ENCODE measurements at places on chromosomes 13 and 19.
A peak's percentile ranks its signal among the peaks of the same experiment; 100 is the strongest.

DNA sequence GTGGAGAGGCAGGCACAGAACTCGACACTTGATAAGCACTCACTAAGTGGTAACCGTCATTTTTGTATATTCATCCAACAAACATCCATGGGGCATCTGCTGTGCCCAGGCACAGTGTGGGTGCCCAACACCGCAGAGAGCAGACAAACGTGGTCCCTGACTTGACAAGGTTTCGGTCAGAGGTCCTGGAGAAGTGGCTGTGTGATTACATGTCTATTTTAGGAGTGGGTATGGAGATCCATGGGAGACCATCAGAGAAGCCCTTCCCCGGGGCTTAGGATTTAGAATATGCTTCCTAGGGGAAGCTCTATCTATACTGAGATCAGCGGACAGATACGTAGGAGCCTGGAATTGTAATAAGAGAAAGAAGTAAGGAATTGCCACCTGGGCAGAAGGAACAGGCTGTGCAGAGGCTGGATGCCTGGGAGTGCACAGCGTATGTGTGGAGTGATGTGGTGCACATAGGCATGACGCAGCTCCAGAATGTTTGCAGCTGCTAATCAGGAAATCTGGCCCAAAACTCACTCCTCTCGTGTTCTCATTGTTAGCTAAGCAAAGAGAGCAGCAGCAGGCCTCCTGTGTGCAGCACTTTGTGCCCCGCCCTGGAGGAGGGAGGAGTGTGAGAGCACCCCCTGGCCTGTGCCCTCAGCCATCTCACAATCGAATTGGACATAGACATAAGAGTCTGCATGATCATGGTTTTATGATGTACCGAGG, 23.0 kb upstream of the IRS2 start:
- no peak for DNase-seq

DNA sequence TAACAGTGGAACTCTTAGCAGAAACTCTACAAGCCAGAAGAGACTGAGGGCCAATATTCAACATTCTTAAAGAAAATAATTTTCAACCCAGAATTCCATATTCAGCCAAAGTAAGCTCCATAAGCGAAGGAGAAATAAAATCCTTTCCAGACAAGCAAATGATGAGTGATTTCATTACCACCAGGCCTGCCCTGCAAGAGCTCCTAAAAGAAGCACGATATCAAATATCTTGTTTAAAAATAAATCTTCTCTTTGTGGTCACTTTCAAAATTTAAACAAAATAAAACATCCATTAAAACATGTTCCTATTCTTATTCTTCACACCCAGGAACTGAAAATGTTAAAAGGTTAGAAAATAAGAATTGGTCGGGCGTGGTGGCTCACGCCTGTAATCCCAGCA, 13.7 kb downstream of the MICU2 start:
- no peak for DNase-seq

DNA sequence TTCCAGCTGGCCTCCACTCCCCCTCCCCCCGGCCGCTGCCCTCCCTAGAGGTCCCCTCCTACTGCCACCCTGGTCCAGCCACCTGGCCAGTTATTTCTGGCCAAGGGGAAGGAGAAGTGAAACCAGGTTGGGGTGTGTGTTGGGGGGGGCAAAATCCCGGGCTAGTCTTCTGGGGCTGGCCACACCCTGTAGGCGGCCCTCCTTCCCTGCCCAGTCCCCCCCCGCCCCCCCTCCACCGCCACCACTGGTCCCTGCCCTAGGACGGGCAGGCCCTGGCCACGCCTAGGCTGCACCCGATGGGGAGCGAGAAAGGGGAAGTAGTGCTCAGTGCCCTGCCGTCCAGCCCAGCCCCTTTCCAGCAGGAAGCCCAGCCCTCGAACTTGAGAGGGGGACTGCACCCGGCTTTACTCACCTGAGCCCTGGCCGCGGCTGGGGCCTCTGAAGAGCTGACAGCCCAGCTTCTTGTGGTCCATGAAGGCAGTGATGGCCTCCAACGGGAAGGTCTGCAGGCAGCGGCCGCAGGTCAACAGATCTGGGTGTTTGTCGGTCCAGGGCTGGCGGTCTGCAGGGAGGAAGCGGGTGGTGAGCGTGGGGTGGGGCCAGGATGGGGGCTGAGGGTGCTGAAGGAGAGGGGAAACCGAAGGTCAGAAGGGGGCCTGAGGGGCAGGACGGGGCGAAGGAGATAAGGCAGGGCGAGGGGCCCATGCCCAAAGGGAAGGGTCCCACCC, 813 bp downstream of the ZNF296 start:
- DNase-seq, result peak; percentile 89

- DNase-seq, result peak; percentile 90
Observed at GRCh38 chr19:13817615-13818371, 22.6 kb downstream of the ZSWIM4 start.

- DNase-seq, result no peak
Observed at GRCh38 chr19:531753-532560, at the start of gene CDC34. TSS of gene CDC34 (plus strand) at chr19:531760. CDS start at chr19:531932, 172 bp downstream.

DNA sequence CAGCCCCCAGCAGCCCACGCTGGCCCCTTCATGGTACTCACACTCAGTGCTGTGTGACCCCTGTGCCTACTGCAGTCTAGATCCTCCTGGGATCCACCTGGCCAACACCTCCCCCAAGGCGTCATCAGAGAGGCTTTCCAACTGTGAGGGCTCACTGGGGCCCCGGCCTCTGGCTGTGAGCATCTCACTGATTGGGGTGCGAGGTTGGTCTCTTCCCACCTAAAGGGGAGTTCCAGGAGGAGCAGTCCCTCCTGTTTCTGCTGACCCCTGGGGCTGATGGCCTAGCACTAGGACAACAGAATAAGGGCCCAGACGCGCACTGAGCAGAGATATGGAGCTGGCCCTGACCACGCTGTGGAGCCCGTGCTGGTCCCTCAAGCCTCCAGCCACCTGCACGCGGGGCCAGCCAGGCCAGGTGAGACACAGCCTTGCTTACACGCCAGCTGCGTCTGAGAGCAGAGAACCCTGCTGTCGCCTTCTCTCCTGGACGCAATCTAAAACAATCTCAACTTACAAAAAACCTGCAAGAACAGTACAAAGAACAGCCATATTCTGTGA, 32.2 kb downstream of the ELL start:
- no peak for DNase-seq

DNA sequence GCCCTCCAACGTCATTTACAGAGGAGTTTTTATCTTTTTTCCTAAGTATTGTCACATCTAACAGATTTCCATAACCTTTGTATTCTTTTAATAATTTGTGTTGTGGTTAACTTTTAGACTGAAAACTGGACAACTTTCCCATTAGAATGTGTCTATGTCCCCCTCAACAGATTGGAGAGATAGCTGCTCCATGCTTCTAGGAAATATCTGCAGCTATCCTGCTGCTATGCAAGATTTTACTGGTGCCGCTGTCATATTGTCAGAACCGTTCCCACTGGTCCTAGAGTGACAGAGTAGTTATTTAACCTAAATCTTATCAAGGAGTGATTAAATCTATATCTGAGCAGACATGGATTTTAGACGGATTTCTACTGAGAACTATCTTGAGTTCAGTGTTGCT, 130.0 kb downstream of the MAB21L1 start:
- DNase-seq, result no peak

DNA sequence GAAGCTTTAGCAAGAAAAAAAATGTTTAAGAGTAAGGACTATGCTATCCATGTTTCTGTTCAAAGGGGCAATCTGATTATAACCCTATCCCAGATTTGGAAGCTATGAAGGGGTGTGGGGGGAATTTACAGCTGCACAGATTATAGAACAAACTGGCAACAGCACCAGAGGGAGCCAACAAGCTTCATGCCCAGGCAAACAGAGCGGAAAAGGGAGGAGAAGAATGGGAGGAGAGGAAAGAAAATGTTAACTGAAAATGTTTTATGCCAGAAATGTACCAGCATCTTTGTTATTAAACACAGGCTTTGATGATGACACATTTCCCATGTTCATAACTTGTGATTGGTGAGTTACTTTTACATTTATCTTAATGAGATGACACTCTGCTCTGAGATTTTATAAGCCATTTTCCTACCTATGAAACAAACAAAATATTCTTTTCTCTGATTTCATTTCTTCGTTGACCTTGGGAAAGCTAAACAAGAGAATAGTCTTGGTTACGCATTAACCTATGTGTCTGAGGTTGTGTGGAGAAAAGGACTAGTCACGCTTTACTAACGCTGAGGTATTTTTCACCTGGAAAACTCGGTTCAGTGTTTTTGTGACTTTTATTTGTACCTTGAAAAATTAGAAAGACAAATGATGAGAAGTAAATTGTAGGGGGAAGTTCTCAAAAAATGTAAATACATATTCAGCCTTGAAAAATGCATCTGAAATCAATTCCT, 235.8 kb upstream of the MIR17HG start:
- no peak for DNase-seq

DNA sequence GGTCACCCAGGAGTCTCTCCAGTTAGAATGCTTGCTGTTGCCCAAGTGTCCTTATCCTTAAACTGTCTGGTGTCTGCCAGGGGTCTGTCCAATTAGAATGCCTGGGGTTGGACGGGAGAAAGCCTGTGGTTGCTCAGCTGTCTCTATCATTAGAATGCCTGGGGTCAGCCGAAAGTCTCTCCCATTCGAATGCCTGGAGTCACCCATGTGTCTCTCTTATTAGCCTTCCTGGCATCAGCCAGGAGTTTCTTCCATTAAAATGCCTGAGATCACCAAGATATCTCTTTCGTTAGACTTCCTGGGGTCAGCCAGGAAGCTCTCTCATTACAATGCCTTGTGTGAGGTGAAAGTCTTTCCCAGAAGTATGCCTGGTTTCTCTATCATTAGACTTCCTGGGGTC, 1521.0 kb downstream of the UQCRFS1 start:
- DNase-seq, result no peak

DNA sequence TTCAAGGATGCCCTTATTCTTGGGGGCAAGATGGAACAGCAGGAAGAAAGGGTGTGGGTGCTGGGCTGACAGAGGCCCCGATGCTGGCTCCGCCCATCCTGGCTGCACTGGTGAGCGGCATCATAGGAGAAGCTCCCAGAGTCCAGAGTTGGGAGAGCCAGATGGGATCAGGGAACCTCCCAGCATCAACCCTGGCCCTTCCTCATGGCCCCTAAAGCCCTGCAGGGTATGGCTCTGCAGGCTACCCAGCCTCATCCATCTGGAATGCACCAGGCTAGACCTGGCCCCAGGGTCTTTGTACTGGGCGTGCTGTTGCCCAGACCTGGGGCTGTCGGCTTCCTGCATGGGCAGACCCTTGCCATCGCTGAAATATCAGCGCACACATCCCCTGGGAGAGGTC, 7.9 kb upstream of the ELL start:
- no peak for DNase-seq

DNA sequence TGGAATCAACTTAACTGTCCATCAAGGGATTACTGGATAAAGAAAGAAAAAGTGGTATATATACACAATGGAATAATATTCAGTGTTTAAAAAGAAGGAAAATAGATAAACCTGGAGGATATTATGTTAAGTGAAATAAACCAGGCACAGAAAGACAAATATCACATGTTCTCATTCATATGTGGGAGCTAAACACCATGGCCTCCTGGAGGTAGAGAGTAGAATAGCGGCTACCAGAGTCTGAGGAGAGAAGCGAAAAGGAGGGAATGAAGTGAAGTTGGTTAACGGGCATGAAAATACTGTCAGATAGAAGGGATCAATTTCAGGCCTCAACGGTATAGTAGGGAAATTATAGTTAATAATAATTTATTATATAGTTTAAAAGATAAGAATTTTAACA, 147.5 kb upstream of the OBI1 start:
- no peak for DNase-seq

DNA sequence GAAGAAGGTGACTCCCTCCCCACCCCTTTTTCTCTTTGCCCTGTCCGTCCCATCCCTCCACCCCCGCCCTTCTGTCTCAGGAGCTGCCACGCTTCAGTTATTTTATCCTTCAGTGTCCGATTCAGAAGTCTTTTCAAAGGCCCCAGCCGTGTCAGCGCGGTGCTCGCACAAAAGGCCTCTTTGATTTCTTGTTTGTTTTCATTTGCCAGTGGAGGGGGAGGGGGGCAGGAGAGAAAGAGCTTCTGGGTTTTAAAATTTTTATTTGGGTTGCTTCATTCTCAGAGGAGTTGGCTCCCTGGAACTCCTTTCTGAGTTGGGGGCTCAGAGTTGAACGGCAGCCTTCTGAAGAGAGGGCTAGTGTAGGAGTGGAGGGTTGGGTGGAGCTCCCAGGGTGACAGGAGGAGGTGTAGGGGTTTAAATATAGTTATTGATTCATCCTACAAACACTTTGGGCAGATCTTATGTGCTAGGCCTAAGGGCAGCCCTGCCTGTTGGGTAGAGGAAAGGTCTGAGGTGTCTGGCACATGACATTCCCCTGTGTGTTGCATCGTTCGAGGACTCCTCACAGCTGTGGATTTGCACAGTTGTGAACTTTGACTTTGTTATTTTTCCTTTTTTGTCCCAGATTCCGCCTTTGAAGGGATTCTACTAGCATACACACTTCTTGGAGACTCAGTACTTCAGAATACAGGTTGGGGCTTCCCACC, 36.8 kb downstream of the NFIX start:
- no peak for DNase-seq

GRCh38 chr19:19460761-19461265, 54.5 kb downstream of the TSSK6 start:
- DNase-seq, result peak; percentile 45

DNA sequence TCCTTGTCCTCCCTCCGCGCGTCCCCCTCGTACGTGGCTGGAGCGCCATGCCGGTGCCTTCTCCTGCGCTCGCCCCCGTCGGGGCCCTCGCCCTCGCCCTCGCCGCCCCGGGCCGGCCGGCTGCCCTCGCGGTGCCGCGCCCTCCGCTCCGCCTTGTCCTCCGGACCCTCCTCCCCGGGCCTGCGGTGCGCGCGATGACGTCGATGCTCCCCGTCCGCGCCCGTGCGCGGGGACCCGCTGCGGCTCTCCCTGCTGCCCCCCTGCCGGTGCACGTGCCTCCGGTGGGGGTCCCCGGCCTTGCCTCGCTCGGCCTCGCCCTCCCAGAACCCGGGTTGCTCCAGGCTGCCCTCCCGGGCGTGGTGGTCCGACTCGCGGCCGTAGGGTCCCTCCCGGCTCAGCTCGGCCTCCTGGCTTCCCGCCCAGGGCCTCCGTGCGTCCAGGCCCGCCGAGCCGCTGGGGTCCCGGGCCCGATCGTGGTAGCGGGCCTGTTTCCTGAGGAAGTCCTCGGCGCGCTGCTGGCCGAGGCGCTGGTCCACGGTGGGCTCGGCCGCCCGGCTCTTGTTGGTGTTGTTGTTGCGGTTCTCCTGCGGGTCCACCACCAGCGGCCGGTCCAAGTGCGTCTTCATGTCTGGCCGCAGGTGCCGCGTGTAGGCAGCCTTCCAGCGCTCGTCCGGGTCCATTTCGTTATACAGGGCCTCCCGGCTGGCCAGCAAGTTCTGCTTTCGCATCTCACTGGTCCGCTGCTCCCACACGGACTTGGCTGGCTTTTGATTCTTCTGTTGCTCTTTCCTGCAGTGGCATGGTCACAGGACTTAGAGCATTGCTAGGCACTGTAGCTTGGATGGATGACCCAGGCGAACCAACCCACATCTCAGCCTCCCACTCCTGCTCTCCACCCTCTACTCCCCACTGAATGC, 148.6 kb downstream of the IER2 start:
- no peak for DNase-seq

DNA sequence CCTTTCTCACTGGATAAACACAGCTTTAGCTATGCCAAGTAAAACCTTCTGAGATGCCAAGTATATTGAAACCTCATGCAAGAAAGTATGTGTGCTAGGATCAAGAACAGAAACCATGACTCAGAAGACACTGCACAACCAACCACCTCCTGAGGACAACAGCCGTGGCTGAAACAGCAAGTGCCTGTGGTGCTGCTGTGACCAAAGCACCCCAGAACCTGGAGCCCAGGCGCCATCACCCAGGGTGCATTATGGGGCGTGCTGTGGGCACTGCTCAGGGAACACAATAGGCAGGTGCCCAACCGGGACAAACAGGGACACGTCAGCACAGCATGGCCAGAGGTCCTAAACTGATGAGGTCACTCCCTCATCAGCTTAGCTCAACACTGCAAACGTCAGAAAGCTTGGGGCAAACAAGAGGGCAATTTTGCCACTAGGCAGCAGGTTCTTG, 101.3 kb upstream of the SLC15A1 start:
- DNase-seq, result peak; percentile 22
